ENCODE measurements at places on chromosomes 1 and 21.

GRCh38 chr1:210792250-210793102 is 341.5 kb downstream of the KCNH1 start:
- DNase-seq, result no peak

GRCh38 chr1:79472067-79472656 is 465.6 kb upstream of the ADGRL4 start:
- DNase-seq, result no peak

GRCh38 chr1:53891678-53892077 is 2.1 kb upstream of the YIPF1 start:
- DNase-seq, result no peak

DNA sequence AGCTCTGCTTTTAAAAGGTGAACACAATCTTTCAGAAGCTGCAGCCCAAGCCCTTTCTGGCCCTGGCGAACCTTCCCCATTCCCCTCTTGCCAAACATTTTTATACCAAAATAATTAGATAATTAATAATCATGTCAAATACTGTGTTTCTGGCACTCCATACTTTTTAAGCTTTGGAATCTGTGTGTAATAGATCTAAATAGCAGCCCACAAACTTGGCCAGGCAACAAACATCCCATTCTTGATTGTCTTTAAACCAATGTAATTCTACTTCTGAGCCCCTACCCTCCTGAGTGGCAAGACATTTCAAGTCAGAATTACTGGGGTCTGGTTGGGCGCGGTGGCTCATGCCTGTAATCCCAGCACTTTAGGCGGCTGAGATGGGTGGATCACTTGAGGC is 137.7 kb downstream of the NAV1 start:
- DNase-seq, result no peak

DNA sequence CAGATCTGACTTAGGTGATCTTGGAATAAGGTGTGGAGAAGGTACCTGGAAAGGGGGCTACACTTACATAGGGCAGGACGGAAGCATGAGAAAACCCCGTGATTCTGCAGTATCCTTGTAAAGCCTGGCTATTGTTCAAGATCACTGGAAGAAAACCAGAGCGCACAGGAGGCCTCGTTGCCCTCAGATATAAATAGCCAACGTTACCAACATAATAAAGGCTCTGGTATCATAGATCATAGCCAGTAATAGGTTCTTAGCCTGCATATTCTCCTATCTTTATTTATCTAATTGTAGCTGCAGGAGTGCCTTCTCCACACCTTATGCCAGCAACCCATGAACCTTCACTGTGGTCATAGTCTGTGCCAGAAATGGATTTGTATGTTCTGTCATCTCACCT is 35.9 kb upstream of the MPZL1 start:
- DNase-seq, result no peak

DNA sequence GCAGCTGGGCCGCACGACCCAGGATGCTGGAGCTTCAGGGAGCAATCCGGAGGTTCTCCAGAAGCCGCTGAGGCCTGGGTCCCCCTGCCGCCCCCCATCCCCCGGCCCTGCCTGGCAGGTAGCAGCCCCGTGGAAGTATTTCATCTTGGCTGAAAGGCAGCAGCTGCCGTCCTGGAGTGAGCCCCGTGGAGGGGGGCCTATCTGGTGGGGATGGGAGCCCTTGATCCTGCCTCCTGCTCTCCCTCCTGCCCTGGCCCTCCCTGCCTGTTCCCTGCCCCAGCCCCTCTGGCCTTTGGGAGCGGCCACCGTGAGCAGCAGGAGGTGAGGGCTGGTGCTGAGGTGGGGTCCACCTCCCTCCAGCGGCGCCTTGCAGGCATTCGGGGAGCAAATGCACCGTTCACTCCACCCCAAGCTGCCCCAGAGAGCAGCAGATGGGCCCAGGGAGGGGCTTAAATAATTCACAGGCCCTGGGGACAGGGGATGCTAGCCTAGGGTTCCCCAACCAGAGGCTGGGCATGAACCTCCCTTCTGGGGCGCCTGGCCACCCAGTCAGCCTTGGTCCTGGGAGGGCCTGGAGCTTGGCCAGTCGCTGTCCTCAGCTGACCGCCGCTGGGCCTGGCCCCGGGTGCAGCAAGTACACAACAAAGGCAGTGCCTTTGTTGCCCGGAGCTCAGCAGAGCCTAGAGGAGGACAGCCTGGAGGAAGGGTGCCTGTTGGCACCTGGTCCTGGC is 23.7 kb upstream of the PLCH2 start:
- DNase-seq, result no peak

- no peak for DNase-seq
Measured at GRCh38 chr1:15696956-15697521, 12.9 kb downstream of the PLEKHM2 start.

DNA sequence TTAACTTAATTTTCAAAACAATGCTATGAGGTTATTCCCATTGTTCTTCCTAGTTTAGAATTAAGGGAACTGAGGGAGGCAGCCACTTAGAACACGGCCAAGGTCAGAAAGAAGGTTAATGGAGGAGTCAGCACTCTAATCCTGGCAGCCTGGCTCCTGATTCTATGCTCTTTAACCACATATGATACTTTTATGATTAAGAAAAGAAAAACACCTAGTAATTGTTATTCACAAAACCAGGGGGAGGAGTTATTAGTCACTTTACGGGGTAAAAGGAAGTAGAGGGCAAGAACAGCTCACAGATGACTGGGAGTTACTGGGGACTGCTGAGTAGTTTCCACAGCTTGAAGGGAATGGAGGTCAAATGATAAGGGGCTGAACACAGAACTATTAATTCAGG is 38.6 kb downstream of the GADD45A start:
- DNase-seq, result no peak

DNA sequence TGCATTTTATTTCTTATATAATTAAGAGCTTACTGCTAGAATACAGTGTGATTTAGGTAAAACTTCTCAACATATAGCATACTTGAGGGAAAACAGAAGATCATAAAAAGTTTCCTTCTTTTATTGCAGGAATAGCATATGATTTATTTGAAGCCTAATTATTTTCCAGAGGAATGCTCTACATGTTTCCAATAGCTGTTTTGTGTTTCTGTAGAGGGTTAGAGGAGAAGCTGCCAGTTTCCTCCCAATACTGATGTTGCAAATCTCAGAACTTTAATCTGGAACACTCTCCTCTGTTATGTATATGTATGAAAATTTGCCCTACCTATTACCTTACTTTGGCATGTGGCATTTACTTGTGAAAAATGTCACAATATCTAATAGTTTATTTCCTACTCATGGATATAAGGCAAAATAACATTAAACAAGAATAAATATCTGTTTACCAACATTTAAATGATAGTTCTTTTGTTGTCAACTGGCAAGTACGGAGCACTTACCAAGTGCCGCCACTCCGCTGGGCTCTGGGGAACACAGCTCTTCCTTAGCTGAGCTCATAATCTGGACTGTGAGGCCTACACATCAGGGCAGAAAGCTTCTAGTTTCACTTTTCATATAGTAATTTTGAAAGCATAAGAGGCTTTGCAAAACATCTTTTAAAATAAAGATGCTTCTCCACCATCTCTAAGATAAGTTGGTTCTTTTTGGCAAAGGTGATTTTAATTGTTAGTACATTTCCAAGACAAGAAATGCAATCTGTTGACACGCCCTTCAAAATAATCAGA is 239.8 kb upstream of the C1orf105 start:
- no peak for DNase-seq

- no peak for DNase-seq
Measured at GRCh38 chr21:45982758-45983648, 1.4 kb downstream of the COL6A1 start.

- no peak for DNase-seq
Measured at GRCh38 chr1:234412830-234413229, 39.6 kb downstream of the COA6 start.
